ENCODE measurements at places on chromosomes 1 and 21.

DNA sequence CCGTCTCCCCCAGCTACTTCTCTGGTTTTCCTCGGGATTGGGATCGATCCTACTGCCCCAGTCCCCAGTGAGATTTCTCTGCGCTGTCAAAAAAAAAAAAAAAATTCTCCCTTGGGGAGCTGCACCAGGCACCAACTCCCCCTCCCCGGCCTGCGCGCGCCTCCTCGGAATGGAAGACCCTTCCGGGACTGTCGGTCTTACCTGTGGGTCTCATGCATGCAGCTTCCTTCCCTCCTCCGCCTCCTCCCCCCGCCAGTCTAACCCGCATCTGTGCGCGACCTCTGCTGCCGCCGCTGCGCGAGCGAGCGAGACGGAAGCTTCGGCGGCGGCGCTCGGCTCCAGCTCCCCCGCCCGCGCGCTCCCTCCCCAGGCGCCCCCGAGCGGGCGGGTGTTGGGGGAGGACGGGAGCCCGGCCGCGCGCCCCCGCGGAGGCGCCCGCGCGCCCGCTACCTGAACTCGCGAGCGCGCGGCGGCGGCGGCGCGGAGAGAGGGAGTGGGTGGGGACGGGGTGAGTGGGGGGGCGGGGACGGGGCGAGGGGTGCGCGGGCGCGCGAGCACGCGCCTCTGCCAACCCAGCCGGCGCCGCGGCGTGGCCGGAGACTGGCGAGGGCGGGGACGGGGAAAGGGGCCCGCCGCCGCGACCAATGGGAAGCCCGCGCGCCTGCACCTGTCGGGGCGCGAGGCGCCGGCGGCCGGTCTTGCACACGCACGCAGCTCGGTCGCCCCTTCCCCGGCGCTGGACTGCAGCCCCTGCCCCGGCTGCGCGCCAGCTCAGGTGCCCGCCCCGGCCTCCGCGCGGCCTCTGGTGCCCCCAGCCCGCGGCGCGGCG is at the start of gene SUSD4:
SUSD4 (minus strand) TSS at position 321 of the 829 bp plus-strand sequence. CDS start 751 bp downstream, outside the sequence.
- DNase-seq = peak; percentile 76

DNA sequence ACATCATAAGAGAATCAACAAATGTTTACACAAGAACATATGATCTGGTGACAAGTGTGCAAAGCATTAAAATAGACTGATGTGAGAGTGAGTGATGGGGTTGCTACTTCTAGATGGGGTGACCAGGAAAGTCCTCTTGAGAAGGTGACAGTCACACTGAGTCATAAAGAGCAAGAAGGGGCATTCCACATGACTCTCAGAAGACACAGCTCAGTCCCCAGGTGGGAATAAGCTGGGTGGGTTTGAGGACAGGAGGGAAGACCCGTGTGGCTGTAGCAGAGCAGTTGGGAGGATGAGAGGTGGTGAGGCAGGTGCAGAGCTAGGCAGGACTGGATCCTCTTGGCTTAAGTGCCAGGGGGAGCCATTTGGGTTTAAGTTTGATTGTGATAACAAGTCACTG is 53.1 kb downstream of the TNR start:
- DNase-seq = no peak

DNA sequence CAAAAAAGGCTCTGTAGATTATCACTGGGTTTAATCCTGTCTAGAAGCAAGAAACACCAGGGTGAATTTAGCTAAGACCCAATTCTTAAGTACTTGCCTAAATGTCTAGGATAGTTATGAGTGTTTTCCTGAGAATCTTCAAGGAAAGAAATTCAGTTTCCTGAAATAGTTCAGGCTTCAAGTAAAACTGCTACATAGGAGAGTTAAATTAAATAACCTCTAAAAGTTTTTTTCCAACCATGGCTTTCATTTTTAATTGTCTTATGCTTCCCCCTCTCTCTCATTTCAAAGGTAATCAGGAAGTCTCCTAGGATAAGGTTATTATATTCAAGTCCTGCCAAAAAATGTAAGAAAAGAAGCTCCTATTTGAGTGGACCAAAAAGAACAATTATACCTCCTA is 46.7 kb upstream of the FBXO28 start:
- no peak for DNase-seq

DNA sequence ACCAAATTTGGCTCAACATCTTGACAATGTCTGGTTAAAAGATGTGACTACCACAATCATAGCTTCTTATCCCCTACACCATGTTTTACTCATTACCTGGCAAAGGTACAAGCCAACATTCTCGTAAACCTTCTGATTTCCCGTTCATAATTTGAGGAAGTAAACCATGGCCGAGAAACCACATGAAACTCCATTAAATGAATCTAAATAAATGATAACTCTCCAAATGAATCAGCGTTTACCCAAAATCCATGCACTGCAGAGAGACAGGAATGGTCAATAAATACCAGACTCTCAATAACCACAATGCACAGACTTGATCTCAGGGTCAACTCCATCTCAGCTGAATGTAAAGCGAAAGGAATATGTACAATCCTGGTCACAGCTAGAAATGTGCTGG is 125.2 kb downstream of the TYW3 start:
- no peak for DNase-seq

DNA sequence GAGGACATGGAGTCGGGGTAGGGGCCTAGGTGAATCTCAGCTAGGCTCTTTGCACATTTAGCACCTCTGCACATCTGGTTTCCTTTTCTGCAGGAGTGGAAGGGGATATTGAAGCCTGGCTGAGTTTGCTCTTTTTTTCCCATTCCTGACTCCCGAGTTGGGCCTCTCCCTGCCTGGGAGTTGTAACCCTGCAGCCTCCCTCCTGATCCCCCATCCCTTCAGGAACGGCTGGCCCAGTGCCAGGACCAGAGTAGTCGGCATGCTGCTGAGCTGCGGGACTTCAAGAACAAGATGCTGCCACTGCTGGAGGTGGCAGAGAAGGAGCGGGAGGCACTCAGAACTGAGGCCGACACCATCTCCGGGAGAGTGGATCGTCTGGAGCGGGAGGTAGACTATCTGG is 836 bp downstream of the OLFML3 start:
- DNase-seq = no peak

DNA sequence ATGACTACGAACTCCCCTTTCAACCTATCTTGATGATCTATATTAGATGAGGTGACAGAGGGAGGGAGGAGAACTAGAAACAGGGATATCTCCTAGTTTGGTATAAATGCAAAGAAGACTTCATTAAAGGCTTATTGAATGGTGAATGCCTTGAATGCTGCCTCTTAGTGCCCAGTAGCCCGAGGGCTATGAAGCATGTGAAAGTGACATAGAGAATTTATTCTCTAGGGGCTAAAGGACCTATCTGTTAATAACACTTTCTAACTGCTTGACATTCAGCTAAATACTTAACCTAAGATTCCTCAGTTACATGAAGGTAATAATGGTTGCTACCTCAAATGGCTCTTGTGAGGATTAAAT is 764.1 kb downstream of the LTN1 start:
- no peak for DNase-seq

GRCh38 chr1:225654277-225654597 is 1.3 kb upstream of the ENAH start:
- DNase-seq = no peak

- DNase-seq = no peak
These were observed 88.3 kb upstream of the TNFSF4 start for GRCh38 chr1:173295391-173295790.

- no peak for DNase-seq
These were observed 15.9 kb downstream of the CAMTA1 start for GRCh38 chr1:6801199-6801598.

DNA sequence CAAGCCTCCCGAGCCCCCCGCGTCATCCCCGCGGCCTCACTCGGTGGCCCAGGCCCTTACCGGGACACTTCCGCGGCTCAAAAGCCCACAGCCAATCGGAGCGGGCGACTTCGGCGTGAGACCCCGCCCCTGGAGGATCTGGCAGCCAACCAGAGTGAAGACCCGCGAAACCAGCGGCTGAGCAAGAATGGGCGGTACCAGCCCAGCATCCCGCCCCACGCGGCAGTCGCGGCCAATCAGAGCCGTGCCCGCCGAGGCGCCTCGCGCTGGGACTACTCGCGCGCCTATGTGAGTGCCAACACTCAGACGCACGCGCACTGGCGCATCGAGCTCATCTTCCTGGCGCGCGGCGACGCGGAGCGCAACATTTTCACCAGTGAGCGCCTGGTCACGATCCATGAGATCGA is 22.5 kb downstream of the DISP3 start:
- DNase-seq = no peak

GRCh38 chr1:97803026-97803425 is 117.8 kb downstream of the DPYD start:
- no peak for DNase-seq

DNA sequence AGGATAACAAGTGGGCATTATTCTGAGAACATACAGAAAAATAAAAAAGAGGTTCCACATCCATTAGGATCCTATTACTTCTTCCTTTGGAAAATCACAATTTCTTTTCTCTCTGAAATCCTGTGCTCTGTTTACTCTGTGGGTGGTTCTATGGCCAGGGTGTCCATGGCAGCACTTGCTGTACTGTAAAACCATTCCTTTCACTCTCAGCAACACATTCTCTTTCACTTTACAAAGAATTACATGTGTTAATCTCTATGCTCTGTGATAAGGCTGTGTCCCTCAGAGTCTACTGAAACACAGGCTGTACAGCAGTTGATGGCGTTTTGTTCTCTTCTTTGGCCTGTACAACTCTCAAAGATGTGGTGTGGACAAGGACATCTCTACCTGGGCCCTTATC is 524.1 kb downstream of the PTBP2 start:
- no peak for DNase-seq

DNA sequence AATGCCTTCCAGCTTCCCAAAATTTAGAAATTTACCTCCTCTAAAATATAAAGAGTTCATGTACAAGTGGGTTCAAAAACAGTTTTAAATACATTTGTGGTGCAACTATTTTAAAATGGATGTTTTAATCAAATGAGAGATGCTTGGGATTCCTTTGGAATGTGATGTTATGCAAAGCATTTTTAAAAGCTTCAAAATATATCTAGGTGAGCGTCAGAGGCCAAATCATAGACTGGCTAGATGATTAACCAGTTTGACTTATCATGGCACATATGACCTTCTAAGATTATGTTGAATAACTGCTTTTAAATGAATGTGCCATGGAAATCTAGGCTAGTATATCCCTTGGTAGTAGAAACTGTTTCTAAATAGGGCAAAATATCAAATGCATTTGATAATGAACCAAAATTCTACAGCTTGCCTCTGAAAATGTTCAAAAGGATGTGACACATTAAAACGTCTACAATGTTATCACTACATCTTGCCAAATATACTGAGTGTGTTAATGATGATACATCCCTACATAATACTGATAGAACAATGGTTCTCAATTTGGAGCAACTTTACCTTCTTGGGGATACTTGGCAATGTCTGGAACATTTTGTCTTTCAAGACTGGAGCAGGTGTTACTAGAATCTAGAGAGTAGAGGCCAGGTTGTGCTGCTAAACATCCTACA is 650.9 kb upstream of the ADGRL2 start:
- DNase-seq = no peak

GRCh38 chr1:174957829-174958228 is 41.9 kb upstream of the CACYBP start:
- no peak for DNase-seq

GRCh38 chr1:156666862-156667609 is 10.2 kb downstream of the NES start:
- no peak for DNase-seq

DNA sequence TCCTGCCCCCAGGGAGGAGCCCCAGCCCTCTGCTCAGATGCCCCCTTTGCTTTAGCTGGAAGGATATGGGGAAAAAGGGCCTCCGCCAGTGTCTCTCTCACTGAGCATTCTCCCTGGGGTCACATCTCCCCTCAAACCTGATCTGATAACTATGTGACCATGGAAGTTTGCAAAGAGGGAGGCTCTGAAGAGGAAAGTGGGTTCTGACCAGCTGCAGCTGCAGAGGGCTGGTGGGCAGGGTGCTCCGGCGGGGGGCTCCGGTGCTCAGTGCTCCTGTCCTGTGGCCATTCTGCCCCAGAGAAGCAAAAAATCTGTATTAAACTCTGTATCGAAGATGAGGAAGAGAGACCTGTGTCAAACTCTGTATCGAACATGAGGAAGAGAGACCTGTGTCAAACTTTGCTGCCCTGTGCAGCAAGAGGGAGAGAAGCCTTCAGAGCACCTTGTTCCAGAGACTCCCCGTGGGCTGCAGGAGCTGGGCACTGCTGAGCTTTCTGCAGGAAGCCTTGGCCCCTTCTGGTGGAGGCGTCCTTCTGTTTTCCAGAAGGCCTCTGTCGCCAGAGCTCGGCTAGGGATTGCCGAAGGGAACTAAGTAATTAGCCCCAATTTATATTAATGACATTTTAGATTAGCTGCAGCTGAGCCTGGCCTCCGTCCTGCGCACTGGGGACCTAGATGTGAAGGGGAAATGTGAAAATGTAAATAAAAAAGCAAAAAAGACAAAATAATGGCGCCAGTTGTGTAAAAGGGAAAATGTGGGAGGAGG is 186.2 kb upstream of the C1orf174 start:
- DNase-seq = no peak

- no peak for DNase-seq
These were observed 631.6 kb upstream of the CAMK1G start for GRCh38 chr1:208951908-208952307.

DNA sequence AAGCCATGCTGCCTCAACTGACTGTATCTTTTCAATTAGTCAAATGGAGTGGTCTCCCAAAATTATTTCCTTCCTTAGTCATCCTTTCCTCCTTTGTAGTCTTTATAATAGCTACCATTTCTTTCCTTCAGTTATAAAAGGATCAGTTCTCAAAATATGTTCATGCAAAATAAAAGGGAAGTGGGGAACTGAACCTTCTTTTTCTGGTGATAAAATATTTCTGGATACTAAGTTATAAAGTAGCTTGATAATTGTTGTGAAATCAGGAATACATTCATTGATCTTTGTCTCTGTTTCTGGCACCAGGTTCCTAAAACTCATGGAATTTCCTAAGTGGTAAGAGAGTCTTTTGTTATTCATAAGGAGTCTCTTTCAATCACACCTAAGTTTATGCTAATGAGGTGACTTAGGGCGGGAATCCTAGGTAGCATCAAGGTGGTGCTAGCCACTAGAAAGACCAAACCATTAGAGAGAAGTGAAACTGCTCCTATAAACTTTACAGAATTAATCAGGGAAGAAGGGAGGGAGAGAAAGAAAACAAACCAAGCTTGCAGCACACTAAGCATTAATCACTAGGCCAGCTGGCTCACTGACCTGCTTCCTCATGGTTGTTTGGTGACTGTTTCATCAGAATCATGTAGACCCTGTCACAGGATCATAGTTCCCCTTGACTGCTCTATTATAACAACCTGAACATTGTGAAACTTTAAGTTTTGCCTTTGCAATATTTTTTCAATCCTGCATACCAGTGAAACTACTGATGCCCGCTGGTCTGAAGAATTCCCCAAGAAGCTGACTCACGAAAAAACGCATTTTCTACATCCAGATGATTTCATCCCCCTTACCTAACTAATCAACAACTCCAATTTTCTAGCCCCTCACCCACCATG is 161.6 kb upstream of the PTBP2 start:
- no peak for DNase-seq

- no peak for DNase-seq
These were observed 700.1 kb downstream of the KCNT2 start for GRCh38 chr1:195908121-195908520.

GRCh38 chr1:18883636-18884418 is 18.5 kb downstream of the ALDH4A1 start:
- peak; percentile 61 for DNase-seq

Measured in stimulated activated CD4-positive, alpha-beta T cell treated with anti-CD3 and anti-CD28 coated beads, Interleukin-4, amount 100 ng/mL, for 4 hours (primary cell).